K562 (cell line): ENCODE measurements at places on chromosomes 1 and 21. TPM values are rescaled to one million over a fixed set of nuclear protein-coding genes. Genes with fewer than 3 reads are reported as not detected.
A peak's percentile ranks its signal among the peaks of the same experiment; 100 is the strongest.

GRCh38 chr1:224205438-224205840, 22.4 kb downstream of the DEGS1 start:
- H3K4me3 ChIP-seq, result no peak overlapping the region
- H3K27me3 ChIP-seq, result no peaks in the 10 kb centered on the region
- peak overlapping the region; percentile 56; the same call in 2 of the 3 replicates for H3K27ac ChIP-seq
- H3K36me3 ChIP-seq, result no peaks in the 10 kb centered on the region

GRCh38 chr21:44408226-44408625, 47.1 kb upstream of the LRRC3 start:
- no peaks in the 10 kb centered on the region for H3K27me3 ChIP-seq
- H3K4me1 ChIP-seq, result peaks cover 3% of the 10 kb centered on the region
- no peak overlapping the region for H3K4me3 ChIP-seq
- H3K36me3 ChIP-seq, result no peaks in the 10 kb centered on the region
- H3K27ac ChIP-seq, result no peak overlapping the region

DNA sequence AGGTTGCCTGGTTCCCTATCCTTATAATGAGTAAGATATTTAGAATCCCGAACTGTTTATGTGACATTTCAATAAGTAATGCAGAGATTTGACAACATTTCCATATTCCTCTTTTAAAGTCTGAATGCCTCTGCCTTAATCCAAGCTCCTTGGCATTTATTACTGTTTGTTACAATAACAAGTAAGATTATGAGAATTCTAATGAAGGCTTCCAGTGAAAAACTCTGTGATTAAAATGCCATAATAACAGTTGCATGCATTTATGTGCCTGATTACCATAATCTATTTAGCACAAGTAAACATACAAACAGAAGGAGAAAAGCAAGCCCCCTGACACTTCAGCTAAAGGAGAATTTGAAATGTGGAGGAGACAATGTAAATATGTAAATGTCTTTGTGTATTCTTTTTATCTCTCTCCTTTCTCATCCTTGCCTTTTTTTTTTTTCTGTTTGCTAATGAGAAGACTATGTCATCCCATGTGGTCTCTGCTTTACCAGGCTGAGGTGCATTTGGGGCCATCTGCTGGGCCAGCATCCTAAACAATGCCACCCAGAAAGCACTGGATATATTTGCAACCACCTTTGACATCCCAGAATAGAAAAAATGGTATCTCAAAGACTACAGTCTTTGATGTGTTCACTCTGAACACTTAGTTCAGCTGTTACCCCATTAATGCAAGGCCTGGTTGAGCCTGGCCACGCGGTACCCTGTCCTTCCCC, 17.2 kb upstream of the OLIG2 start:
- no peak overlapping the region for H3K4me3 ChIP-seq
- no peak for DNase-seq
- H3K36me3 ChIP-seq, result no peaks in the 10 kb centered on the region
- H3K27me3 ChIP-seq, result no peaks in the 10 kb centered on the region; the same call in 1 of the 3 replicates
- H3K27ac ChIP-seq, result no peak overlapping the region

The RNF11 gene
- 22.1 and 22.2 TPM in 2 replicates for polyA plus RNA-seq

GRCh38 chr1:64498325-64498724, 28.4 kb downstream of the CACHD1 start:
- no peaks in the 10 kb centered on the region for H3K4me1 ChIP-seq
- no peaks in the 10 kb centered on the region for H3K36me3 ChIP-seq
- no peak overlapping the region for H3K4me3 ChIP-seq
- no peak for DNase-seq
- H3K27me3 ChIP-seq, result no peaks in the 10 kb centered on the region
- no peak overlapping the region for H3K27ac ChIP-seq

The NBPF19 gene
- polyA plus RNA-seq, result 0.34 and 0.58 TPM in 2 replicates

DNA sequence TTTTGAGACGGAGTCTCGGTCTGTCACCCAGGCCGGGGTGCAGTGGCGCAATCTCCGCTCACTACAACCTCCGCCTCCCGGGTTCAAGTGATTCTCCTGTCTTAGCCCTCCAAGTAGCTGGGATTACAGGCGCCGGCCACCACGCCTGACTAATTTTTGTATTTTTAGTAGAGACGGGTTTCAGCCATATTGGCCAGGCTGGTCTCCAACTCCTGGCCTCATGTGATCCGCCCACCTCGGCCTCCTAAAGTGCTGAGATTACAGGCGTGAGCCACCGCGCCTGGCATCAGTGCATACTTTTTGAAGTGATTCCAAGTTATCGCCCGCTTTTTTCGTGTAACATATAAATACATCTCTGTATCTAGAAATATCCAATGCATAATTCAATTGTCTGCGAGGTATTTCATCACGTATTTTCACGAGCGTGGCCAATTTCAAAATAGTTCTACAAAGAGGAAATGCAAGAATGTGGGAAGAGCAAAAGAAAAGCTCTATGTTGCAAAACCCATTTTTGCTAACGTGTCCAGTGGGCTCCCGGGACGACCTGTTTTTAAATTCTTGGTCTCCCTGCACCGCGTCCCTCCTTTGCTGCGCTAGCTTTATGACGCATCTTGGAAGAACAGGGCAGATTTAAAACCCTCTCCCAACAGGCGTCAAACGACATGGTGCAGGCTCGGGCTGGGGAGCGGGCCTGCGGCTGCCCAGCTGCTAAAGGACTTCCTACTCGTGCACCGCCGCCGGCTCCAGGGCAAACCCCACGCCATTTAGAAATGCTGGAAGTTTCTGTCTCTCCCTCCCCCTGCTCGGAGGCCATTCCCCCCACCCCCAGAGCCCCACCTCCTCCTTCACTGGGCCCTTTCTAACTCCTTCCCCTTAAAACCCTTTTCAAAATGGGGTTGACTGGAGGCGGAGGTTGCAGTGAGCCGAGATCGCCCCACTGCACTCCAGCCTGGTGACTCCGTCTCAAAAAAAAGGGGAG, 923 bp upstream of the IFNGR2 start:
- no peak for DNase-seq
- H3K4me1 ChIP-seq, result peaks cover 8% of the 10 kb centered on the region; the same call in 2 of the 3 replicates
- H3K4me3 ChIP-seq, result peak overlapping the region; percentile 75
- peak overlapping the region; percentile 84; the same call in 1 of the 3 replicates for H3K27ac ChIP-seq
